NCI-H2029 treated with DMSO at 0.1 percent for 48 hours (cell line): ENCODE measurements at places on chromosomes 7 and 10.

DNA sequence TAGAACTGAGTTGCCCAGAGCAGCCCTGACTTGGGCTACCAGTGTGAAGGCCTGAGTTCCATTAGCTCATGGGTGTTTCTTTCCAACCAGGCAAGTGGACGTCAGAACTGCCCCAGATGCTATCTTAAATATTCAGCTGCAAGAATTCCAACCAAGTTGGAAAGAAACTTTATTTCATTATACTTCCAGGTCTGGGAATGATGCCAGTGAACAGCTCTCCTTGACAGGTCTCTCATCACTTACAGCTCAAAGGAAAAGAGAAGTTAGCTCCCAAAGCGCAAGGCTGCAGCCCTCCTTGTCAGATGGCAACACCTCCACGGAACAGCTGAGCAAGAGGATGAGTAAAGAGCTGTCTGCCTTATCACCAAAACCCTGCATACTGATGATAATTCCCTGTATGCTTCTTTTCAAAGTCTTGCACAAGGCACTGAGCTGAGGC is 255.5 kb upstream of the AOAH start:
- DNase-seq, result no peak

DNA sequence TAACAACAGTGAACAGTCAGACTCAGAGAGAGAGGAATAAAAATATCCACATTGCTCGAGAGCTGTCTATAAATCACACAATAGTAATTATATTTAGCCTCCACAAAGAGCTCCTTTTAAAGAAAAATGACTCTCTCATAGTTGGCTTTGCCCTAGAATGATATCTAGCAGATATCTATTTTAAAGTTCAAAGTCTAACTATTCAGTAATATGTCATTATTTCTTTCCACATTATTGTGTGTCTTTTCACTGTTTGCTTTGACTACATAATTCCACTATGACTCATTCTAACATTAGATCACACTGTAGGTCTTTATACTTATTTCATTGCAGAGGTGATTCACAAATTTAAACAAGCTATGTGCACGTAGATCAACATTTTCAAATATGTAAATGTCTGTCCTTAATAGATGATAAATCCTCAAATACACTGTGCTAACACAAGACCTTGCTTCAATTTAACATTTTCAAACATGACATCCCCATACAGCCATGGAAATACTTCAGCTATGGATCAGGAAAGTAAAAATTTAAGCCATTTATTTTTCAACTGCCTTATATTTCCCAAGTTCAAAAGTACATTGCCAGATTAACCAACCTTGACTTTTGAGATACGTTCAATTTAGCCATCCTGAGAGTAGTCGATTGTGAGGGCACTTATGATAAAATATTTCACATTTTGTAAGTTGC is 99.9 kb upstream of the AKR1E2 start:
- no peak for DNase-seq

GRCh38 chr7:39810204-39810642 is 139.8 kb upstream of the CDK13 start:
- DNase-seq, result no peak

DNA sequence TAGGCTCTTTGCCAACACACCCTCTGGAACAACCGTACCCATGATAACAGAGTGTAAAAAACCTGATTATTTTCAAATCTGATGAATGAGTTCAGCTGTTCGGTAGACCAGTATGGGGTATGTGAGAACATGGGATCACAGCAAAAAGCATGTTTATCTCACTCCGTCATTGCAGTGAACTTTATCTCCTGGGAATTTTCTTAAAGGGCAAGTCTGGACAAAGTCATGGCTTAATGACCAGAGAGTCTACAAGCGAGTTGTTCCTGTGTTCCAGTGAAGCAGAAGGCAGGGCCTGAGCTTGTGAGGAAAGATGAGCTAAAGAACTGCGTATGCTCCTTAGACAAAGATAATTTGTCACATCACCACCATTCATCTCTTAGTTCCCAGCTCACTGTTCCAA is 219.7 kb downstream of the TRIL start:
- no peak for DNase-seq

- no peak for DNase-seq
Measured at GRCh38 chr7:96246919-96247318, 75.0 kb downstream of the SLC25A13 start.

- DNase-seq, result no peak
Measured at GRCh38 chr7:80589631-80590030, 48.8 kb upstream of the CD36 start.
